Progenitor cell of endocrine pancreas (in vitro differentiated cells): ENCODE measurements at places on chromosomes 7 and 10.

DNA sequence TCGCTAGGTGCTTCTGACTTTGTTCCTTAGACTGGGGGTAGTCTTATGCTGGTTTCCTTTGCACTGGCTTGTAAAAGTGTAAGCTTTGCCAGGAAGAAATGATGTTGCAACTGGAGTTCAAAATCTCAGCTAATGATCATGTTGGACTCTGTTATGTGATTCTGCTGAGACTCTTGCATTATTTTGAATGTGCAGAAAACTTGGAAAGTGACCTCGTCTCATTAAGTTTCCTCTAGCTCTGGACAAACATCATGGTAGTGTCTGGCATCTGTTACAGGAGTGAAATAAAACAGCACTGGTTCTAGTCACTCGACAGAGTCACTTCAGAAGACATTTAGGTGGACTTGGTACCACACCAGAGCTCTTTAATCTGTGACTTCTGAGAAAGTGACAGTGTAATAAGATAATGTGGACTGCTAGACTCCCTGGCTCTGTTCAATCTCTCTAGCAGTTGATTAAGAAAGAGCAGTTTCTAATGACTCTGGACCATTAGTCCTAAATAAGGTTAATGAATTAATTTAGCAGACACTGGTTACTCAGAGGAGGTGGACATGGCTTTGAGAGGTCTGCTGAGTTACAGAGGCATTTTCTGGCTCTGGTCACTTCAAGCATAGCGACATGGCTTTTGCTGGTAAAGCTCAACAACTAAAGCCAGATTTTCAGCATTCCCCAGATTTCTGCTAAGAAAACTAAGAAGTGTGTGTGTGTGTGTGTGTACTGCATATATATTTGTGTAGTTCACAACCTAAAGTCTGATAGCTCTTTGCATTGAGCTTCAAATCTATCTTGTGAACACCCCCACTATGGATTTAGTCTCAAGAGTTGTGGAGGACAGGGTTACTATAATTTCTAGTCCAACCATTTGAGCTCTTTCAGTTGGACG lies 2.0 kb downstream of the NRP1 start:
- H3K27me3 ChIP-seq, result no peaks in the 10 kb centered on the region
- H3K4me3 ChIP-seq, result peak overlapping the region; percentile 75
- no peak overlapping the region for H3K27ac ChIP-seq
- DNase-seq, result no peak
- peaks cover 39% of the 10 kb centered on the region for H3K4me1 ChIP-seq
- H3K36me3 ChIP-seq, result peaks cover 12% of the 10 kb centered on the region

- H3K4me3 ChIP-seq, result no peak overlapping the region
- H3K4me1 ChIP-seq, result peaks cover 9% of the 10 kb centered on the region
- DNase-seq, result no peak
- H3K36me3 ChIP-seq, result peaks cover 28% of the 10 kb centered on the region
- no peak overlapping the region for H3K27ac ChIP-seq
Observed at GRCh38 chr7:155701972-155702544, 57.6 kb downstream of the RBM33 start.

- no peak for DNase-seq
- H3K4me3 ChIP-seq, result no peak overlapping the region
- H3K4me1 ChIP-seq, result peaks cover 5% of the 10 kb centered on the region
- H3K27ac ChIP-seq, result no peak overlapping the region
Observed at GRCh38 chr10:30959836-30960210, 71.8 kb downstream of the ZNF438 start.

DNA sequence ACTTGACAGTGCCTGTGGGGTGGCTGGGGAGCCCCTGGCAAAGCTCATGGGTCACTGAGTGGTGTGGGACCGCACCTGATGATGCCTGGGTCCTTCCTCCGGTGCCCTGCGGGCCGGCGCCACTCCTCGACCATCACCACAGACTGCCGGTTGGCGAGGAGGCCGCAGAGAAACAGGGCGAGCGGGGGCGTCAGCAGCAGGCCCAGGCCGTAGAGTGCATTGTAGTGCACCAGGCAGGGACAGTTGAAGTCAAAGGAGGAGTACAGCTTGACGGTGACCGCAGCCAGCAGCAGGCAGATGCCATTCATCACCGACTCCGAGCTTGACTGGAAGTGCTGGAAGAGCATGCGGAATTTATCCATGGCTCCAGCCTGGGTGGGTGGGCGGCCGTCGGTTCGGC lies 369 bp downstream of the CALHM3 start:
- no peaks in the 10 kb centered on the region for H3K36me3 ChIP-seq
- no peak for DNase-seq
- peaks cover 3% of the 10 kb centered on the region for H3K27me3 ChIP-seq
- H3K4me1 ChIP-seq, result no peaks in the 10 kb centered on the region
- H3K4me3 ChIP-seq, result no peak overlapping the region

GRCh38 chr7:101159696-101160674 lies 5.4 kb downstream of the VGF start:
- DNase-seq, result no peak
- no peak overlapping the region for H3K27ac ChIP-seq
- no peak overlapping the region for H3K4me3 ChIP-seq
- H3K36me3 ChIP-seq, result peaks cover 9% of the 10 kb centered on the region

- H3K36me3 ChIP-seq, result no peaks in the 10 kb centered on the region
- H3K27ac ChIP-seq, result no peak overlapping the region
- no peak for DNase-seq
- no peak overlapping the region for H3K4me3 ChIP-seq
- no peaks in the 10 kb centered on the region for H3K4me1 ChIP-seq
- H3K27me3 ChIP-seq, result peaks cover 14% of the 10 kb centered on the region
Observed at GRCh38 chr10:114548662-114549061, 109.4 kb downstream of the ABLIM1 start.

DNA sequence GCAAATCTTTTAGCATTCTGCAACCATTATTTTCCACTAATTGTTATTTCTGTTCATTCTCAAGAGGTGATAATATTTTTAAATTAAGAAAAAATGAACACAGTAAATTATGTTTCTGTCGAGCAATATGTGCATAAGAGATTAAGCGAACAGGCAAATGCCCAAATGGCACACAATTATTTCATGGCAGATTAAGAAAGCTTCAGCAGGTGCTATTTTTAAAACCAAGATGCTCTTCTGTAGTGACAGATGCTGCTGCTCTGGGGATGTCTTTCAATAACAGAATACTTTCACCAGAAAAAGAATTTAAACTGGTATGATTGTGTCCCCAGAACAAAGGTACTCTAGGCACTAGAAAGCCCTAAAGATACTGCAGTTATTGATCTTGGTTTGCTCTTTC lies 412.7 kb upstream of the SORCS1 start:
- no peak for DNase-seq
- no peaks in the 10 kb centered on the region for H3K27me3 ChIP-seq
- H3K27ac ChIP-seq, result no peak overlapping the region
- no peaks in the 10 kb centered on the region for H3K36me3 ChIP-seq

DNA sequence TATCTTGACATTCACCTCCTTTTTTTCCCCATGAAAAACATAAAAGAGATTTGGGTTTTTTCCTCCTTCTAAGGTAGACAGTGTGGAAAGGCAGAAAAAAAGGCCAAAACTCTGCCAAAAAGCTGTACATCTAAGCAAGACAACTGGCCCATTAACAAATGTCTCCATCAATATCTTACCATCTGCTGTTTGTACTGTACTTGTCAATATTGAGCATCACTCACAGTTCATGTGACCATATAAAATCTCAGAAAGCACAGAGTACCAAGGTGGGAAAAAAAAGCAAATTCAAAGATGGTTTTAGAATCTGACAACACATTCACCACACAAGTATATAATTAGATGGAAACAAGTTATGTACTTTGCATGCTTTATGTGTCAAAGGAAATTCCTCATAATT lies 52.6 kb downstream of the CACNA2D1 start:
- H3K4me1 ChIP-seq, result peaks cover 7% of the 10 kb centered on the region
- H3K36me3 ChIP-seq, result no peaks in the 10 kb centered on the region
- no peak overlapping the region for H3K4me3 ChIP-seq
- no peak for DNase-seq
- peak overlapping the region; percentile 22 for H3K27ac ChIP-seq
